ENCODE measurements at places on chromosomes 2 and 18. TPM values are rescaled to one million over a fixed set of nuclear protein-coding genes. Genes with fewer than 3 reads are reported as not detected.

GRCh38 chr2:130890941-130891669, 54.4 kb downstream of the ARHGEF4 start:
- no peak for DNase-seq

DNA sequence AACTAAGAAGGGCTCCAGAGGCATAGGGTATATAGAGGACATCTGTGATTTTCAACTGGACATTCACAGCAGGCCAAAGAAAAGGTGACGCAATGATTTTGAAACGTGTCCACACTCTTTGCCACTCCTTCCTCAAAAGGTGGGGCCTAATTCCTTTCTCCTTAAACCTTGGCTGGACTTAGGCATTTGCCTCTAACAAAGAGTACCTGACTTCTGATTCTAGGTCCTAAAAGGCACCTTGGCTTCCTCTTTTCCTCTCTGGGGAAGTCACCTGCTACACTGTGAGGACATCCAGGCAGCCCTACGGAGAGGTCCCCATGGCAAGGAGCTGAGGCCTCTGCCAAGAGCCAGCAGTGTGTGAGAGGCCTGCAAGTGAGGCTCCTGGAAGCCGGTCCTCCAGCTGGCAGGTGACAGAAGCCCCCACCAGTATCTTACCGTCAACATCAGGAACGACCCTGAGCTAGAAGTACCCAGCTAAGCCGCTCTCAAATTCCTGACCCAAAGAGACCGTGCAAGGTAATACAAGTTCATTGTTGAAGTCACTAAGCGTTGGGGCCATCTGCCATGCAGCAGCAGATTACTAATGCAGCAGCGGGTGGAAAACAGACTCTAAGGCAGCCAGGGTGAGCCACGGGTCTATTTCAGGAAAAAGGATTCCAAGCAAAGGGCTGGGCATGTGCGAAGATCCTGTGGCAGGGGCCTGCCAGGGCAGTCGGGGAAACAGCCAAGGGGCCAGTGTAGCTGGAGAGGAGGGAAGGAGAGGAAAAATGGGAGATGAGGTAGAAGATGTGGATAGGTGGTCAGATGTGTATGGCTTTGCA, 7.4 kb upstream of the HES6 start:
- peak; percentile 48 for DNase-seq

DNA sequence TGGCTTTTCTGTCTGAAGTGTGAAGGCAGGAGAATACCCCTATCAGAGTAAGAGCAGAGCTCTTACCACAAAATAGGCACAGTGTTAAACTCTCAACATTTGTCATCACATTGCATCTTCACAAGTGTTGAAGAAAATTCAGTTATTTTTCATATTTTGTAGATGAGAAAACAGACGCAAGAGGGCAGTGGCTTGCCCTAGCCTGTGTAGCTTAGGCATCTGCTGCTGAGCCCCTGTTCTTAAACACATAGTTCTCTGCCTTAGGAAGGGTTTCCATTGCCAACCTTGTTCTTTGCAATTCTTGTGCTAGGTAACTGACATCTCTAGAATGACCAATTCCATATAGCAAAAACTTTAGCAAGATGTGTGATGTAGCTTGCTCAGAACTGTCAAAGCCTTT, 112.7 kb upstream of the RMDN2 start:
- DNase-seq: no peak

PRKAG3 gene
- not detected for total RNA-seq

DNA sequence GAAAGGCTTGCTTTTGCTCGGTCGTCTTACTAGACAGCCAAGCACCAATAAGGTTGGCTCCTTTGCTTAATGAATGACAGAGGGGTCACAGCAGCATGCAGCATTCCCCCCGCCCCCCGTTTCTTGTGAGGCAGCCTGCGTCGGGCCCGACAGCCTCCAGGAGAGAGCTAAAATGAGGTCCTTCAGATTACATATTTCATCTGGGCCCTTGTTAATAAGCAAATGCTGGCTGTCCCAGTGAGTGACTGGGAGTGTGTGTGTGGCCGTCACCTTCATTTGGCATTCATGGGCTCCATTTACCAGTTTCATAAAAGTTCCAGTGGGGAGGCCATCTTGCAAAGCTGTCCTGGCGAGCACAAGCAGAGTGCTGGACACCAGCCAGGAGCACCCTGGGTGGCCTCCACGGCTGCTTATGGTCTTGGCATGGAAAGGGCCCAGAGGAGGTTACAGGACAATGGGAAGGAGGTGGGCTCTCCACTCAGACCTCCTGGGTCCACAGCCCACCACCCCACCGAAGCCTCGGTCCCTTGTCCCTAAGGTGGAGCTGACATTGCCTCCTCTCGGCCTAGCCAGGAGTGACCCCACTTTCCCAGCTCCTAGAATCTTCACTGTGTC, 37.2 kb downstream of the ODC1 start:
- DNase-seq: no peak

DNA sequence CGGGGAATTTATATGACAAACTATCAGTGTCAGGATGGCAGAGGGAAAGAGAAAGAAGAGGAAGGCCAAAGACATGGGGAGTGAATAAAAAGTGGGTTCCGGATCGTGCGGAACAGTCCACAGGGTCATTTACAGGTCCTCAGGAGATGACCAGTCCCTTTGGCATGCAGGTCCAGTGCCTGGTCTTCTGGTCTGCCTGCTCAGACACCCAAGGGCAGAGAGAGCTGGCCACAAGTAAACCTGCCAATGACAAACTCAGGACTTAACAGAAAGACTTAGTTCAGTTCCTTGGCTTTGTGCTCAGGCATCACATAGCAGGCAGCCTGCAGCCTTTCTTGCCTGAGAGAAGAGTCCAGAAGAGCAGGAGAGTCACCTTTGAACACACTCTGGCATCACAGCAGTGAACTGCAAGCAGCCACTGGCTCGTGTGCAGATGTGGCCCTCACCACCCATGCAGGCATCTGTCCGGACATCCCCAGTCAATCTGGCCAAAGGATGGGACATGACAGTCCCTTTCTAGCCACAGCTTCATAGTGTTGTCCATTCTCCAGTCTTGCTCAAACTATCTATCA, 14.0 kb downstream of the TMEM127 start:
- no peak for DNase-seq

GRCh38 chr2:81327911-81328310, 1023.4 kb upstream of the LRRTM1 start:
- DNase-seq: no peak

IL1R1 gene
- total RNA-seq: 152 TPM

- DNase-seq: no peak
Observed at GRCh38 chr18:9133225-9133624, 3.4 kb upstream of the ANKRD12 start.

DNA sequence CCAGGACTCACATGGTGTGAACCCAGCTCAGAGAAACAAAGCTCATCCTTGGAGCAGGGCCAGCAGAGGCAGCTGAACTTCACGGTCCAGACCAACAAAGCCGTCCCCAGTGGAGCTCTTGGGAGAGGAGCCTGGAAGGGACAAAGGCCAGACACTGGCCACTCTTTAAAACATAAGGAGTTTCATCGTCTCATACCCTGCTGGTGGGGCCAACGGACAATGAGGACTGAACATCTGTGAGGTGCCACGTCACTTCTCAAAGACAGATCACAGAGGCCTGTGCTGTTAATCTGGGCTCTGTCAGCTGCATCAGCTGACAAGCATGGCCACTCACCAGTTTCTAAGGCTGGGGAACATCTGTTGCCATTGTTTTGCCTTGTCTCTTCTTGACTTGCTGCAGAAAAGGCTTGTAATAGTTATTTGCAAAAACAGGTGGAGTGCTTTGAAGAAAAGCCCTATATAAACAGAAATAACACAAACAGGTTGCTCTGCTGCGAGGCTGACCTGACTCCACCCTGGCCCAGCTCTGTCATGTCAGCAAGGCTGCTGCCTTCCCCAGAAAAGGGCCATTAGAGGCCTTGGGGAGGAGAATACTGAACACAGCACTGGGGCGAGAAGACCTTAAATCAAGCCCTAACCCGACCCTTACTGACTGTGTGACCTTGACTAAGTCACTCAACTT, 68.1 kb upstream of the DAPL1 start:
- DNase-seq: no peak

GKN2 gene
- total RNA-seq: 53.3 TPM

EPG5 gene
- 38.8 TPM for total RNA-seq

- no peak for DNase-seq
Observed at GRCh38 chr18:60506682-60507081, 134.1 kb upstream of the MC4R start.

GRCh38 chr2:98378901-98379300, 32.6 kb downstream of the CNGA3 start:
- DNase-seq: peak; percentile 62

- DNase-seq: peak; percentile 68
Observed at GRCh38 chr2:237149425-237149824, 63.7 kb downstream of the COPS8 start.

CCDC102B gene
- total RNA-seq: 29.4 TPM

GRCh38 chr2:123993728-123994323, 31.3 kb upstream of the CNTNAP5 start:
- no peak for DNase-seq

DNA sequence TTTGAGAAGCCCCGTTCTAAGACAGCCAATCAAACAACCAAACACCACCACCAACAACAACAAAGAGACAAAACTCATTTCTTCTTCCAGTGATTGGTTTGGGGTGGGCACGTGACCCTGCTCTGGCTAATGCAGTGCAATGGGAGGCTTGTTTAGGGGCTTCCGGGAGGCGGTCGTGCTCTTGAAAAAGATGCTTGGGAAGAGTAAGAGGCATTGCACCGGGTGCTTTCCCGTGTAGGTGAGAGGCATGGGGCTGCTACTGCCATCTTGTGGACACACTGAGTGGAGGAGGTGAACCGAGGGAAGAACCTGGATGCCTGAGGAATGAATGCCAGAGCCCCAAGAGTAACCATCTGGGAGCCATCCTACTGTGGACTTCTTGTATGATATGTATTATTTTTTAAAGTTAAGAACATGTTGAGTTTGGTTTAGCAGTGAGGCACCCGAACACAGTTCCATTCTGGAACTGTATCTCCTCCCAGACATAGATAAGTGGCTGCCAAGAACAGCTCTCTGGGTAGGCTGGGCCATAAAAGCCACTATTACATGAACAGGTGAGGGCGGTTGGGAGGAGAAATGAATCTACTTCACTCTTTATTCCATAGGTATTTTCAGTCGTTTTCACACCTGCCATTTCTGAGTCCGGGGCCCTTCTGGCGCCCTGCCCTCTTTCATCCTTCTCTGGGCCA, 19.1 kb upstream of the ARHGAP25 start:
- peak; percentile 58 for DNase-seq

Data from lower lobe of right lung (tissue), 2 donors.